ENCODE measurements at places on chromosomes 4 and X.
A peak's percentile ranks its signal among the peaks of the same experiment; 100 is the strongest.

- DNase-seq = no peak
Observed at GRCh38 chrX:133985164-133985966, at the start of gene GPC3. Gene GPC3, minus strand, starts transcription at chrX:133985594.

GRCh38 chr4:114782415-114783214 is 184.0 kb downstream of the UGT8 start:
- no peak for DNase-seq

DNA sequence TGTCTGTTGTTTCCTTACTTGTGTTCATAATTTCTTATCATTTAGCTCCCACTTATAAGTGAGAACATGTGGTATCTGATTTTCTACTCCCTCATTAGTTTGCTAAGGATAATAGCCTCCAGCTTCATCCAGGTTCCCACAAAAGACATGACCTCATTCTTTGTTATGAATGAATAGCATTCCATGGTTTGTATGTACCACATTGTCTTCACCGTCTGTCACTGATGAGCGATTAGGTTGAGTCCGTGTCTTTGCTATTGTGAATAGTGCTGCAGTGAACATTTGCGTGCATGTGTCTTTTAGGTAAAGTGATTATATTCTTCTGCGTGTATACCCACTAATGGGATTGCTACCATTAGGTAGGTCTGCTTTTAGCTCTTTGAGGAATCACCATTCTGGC is 624.3 kb upstream of the EPHA5 start:
- no peak for DNase-seq

- no peak for DNase-seq
Observed at GRCh38 chr4:81392164-81392563, 79.5 kb downstream of the RASGEF1B start.

- no peak for DNase-seq
Observed at GRCh38 chr4:173192375-173193162, 24.0 kb downstream of the GALNT7 start.

- no peak for DNase-seq
Observed at GRCh38 chrX:56789518-56790070, 60.6 kb downstream of the NBDY start.

- DNase-seq = no peak
Observed at GRCh38 chr4:43853565-43854264, 594.9 kb downstream of the KCTD8 start.

DNA sequence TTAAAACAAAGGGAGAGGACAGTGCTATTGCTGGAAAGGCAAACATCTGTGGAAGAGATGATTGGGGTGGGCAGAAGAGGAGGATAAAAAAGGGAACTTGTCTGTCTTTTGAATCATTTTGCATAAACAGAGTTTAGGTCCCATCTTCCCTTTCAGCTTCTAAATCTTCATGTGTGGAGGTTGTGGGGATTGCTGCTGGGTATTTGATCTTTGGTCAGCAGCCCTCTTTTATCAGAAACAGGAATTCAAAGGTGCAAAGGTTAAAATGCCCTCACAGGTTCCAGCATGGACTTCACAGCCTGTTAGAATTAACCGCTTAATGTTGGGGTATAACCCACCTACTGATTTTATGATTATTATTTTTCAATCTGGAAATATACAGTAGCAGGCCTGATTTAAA is 39.5 kb upstream of the TMEM154 start:
- DNase-seq = no peak

- DNase-seq = peak; percentile 7
Observed at GRCh38 chrX:30504309-30504708, 73.3 kb downstream of the TASL start.

DNA sequence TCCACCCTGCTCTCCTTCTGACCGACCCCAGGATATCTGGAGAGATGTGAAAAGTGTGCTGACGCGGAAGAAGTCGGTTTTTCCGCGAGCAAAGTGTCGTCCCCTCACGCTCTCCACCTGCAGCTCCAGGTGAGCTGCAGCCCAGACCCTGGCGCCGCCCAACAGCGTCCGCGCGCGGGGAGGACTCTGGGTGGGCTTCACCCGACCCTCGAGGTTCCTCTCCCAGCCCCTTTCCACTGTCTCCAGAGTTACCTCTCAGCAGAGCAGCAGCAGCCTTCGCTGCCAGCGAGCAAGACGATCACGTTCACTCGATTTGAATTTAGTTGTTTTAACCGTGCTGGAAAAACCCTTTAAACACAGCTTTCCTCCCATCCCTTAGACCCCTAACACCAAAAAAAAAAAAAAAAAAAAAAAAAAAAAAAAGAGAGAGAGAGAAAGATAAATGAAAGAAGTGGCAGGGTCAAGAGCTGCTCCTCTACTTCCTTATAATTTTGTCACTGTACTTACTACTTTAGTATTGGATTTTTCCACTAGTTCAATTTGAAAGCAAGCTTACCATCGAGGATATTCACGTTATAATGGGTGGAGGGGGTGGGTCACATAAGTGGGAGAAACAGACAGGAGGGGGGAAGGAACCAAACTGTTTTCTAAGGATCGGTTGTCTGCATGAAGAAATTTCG is 758 bp upstream of the NR3C2 start:
- DNase-seq = peak; percentile 29

GRCh38 chr4:4488405-4489404 is 53.1 kb downstream of the STX18 start:
- peak; percentile 75 for DNase-seq

- no peak for DNase-seq
Observed at GRCh38 chr4:140395668-140396067, 22.2 kb downstream of the SCOC start.

DNA sequence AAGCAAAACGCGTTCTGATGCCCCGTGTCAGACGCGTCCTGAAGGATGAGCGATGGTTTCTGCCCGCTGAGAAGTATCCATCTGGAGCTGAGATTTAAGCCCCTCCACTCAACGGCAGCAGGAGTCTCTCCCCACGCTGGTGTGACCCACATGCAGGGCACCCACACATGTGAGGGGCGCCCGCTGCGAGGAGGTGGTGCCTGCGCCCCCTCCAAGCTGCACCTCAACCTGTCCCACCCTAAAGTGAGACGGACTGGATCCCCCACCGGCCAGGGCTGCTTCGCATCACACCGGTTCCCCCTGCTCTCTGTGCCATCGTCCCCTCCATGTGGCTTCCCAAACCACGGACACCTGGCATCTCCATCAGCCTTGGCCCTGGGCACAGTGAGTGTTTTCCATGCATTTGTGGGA is 4.5 kb upstream of the PDE6B start:
- no peak for DNase-seq

GRCh38 chr4:150178161-150178560 is 99.9 kb downstream of the DCLK2 start:
- DNase-seq = no peak

GRCh38 chrX:55579115-55579514 is 44.1 kb upstream of the FOXR2 start:
- DNase-seq = no peak

DNA sequence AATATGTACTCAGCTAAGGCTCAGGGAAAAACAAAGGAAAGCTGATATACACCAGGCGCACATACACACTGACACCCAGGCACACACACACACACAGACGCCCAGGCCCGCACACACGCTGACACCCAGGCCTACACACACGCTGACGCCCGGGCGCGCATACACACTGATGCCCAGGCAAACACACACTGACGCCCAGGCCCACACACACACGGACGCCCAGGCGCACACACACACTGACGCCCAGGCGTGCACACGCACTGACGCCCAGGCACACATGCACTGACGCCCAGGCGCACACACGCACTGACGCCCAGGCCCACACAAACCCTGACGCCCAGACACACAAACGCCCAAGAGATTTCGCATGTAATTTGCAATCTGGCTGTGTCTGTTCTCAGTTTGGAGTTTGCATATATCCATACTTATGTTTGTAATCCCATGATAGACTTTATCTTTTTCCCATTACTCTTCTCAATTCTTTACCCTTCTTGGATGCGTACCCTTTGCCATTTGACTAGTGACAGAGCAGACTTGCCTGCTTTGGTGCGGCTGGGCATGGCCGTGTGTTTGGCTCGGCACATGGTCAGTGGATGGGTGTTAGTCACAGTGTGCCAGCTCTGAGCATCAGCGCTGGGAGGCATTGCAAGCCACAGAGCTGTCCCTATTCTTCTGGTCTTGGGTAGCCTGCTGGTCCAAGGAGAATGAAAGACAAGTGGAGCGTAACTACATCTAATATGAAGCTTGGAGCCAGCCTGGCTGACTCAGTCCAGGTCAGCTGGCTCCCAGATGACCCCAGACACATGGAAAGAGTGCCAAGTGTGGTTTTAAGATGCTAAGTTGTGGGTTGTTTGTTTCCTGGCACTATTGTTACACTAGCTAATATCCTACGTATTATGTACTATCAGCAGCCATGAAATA is 632.4 kb upstream of the ZFP42 start:
- no peak for DNase-seq

- no peak for DNase-seq
Observed at GRCh38 chr4:77349364-77349763, 192.4 kb downstream of the CCNG2 start.

DNA sequence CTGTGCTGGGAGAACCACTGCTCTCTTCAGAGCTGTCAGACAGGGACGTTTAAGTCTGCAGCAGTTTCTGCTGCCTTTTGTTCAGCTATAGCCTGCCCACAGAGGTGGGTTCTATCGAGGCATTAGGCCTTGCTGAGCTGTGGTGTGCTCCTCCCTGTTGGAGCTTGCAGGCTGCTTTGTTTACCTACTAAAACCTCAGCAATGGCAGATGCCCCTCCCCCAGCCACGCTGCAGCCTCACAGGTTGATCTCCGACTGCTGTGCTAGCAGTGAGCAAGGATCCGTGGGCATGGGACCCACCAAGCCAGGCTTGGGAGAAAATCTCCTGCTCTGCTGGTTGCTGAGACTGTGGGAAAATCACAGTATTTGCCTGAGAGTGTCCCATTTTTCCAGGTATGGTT is 133.8 kb upstream of the UBQLN2 start:
- no peak for DNase-seq

DNA sequence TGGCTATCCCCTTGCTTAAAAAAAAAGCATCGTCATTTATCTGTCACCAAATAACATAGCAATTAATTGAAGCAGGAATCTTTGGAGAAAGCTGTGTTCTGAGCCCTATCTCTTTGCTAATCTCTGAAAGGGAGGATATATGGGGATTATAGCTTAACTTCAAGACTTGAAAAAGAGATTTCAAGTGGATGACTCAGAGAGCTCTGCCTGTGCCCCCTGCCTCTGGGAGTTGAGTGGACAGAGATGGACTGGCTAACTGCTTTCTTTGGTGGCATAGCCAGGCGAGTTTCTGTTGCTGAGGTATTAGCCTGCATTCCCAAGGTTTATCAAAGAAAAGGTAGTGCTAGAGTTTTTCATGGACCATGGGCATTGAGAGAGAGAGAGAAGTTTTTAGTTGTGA is 91.6 kb downstream of the DDIT4L start:
- DNase-seq = no peak

GRCh38 chr4:11415409-11416070 is 13.2 kb downstream of the HS3ST1 start:
- no peak for DNase-seq

GRCh38 chr4:54593795-54594322 is 63.9 kb upstream of the KIT start:
- no peak for DNase-seq

GRCh38 chr4:15778289-15779241 is at the start of gene CD38:
Gene CD38, plus strand, starts transcription at chr4:15778328. Its CDS starts 87 bp downstream, at chr4:15778415.
- DNase-seq = peak; percentile 68

DNA sequence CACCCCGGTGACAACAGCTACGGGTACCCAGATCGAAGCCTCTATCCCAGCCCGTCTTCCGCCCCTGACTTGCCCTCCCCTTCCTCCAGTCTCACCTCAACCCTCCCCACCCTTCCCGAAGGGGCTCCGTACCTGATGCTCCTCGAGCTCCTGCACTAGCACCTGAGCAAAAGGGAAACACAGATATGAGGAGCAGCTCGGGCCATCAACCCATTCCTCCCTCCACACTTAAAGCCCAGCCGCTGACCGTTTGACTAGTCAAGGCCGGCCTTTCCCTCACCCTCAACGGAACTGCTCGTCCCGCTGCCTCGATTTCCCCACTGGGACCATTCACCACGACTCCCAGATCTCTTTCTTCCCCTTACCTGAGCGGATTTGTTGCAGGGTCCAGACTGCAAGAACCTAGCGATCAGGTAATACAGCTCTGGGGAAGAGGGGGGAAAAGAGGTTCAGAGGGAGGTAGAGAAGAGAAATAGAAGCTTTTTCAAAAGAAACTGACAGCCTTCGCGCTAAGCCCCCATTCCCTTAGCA is 731 bp downstream of the BRWD3 start:
- DNase-seq = no peak

DNA sequence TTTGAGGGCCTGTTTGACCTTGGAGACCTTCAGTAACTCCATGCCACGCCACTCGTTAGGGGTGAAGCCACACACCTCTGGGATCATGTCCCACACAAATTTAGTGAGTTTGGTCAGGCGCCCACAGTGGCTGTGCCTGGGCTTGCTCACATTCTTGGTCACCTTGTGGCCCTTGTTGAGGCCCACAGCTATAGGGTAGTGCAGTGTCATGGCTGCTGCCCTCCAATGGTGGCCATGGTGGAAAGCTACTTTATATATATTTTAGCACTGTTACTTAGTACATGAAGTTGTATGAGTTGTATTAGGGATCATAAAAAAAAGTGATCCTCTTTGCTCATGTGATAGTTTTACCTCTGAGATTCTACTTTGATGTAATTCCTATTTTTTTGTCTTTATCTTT is 985 bp upstream of the CXCL11 start:
- no peak for DNase-seq

- peak; percentile 73 for DNase-seq
Observed at GRCh38 chr4:683982-684622, 4.8 kb downstream of the SLC49A3 start.

DNA sequence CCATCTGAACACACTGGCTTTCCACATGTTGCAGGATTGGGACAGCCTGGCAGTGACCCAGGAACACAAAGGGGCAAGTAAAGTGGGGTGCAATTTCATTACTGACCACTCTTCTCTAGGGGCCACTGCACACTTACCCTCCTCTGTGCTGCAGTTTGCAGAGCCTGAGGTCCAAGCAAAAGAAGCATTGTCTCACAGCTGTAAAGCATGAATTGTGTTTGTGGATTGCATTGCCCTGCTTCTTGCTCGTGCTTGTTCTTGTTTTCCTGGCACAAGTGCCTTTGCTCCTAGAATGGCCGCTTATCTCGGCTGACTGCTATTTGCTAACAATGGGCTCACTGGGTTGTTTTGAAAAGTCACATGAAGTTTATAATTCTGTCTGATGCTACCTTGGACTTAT is 209.1 kb upstream of the JADE1 start:
- no peak for DNase-seq

GRCh38 chr4:16256343-16256742 is 30.1 kb upstream of the TAPT1 start:
- no peak for DNase-seq

- no peak for DNase-seq
Observed at GRCh38 chr4:14236359-14236758, 608.8 kb upstream of the BOD1L1 start.

DNA sequence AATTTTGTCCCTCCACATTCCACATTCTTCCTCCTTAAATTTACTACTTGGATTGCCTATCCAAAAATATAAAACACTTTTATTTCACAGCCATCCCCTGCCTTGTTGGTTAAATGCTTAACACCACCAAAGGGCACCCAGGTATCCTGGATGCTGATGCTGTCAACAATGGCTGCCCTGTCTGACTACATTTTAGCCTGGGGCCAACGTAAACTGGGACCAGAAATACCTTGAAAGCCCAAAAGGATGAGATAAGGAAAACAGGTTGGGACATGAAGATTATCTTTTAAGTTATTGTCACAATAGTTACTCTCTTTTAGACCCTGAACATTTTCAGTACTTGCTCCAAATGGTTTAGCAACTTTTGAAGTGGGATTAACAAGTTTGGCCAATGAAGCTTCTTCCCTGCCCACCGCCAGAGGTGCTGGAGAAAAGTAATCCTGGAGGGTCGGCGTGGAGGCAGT is 775 bp upstream of the YIPF6 start:
- no peak for DNase-seq

- DNase-seq = no peak
Observed at GRCh38 chr4:26746802-26747213, 113.8 kb upstream of the STIM2 start.
